ENCODE measurements at places on chromosomes 16 and 17. TPM values are rescaled to one million over a fixed set of nuclear protein-coding genes. Genes with fewer than 3 reads are reported as not detected.

Gene WDR90
- 30.9 TPM for total RNA-seq

Gene OR1A1
- not detected for total RNA-seq

Gene PPL
- total RNA-seq = 98.8 TPM

Gene ABCC12
- not detected for total RNA-seq

Gene UMOD
- not detected for total RNA-seq

Gene GPR139
- not detected for total RNA-seq

DNA sequence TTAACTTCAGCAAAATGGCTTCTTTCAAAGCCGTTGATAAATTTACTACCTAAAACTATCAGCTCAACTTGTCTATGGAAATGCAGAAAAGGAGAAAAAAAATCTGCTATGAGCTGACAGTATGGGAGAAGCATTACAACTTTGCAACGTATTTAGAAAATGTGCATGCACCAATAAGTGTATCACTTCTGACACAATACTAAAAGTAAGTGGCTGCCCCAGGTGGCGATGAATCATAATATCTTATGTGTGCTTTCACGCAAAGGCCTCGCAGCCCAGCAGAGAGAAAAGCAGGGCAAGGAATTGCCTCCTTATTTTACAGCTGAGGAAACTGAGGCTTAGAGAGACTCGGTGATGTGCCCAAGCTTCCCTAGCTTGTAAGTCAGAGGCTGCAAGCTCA lies 101.8 kb downstream of the SALL1 start:
- no peak overlapping the region for H3K27ac ChIP-seq
- H3K36me3 ChIP-seq = no peaks in the 10 kb centered on the region
- H3K4me3 ChIP-seq = no peak overlapping the region

- no peaks in the 10 kb centered on the region for H3K27me3 ChIP-seq
- H3K27ac ChIP-seq = no peak overlapping the region
These were observed 21.7 kb downstream of the RNF135 start for GRCh38 chr17:30992551-30992950.

GRCh38 chr16:57575468-57576277 lies 33.2 kb downstream of the ADGRG5 start:
- no peaks in the 10 kb centered on the region for H3K4me1 ChIP-seq
- no peak overlapping the region for H3K4me3 ChIP-seq
- no peak for DNase-seq
- no peaks in the 10 kb centered on the region for H3K27me3 ChIP-seq
- H3K36me3 ChIP-seq = no peaks in the 10 kb centered on the region

DNA sequence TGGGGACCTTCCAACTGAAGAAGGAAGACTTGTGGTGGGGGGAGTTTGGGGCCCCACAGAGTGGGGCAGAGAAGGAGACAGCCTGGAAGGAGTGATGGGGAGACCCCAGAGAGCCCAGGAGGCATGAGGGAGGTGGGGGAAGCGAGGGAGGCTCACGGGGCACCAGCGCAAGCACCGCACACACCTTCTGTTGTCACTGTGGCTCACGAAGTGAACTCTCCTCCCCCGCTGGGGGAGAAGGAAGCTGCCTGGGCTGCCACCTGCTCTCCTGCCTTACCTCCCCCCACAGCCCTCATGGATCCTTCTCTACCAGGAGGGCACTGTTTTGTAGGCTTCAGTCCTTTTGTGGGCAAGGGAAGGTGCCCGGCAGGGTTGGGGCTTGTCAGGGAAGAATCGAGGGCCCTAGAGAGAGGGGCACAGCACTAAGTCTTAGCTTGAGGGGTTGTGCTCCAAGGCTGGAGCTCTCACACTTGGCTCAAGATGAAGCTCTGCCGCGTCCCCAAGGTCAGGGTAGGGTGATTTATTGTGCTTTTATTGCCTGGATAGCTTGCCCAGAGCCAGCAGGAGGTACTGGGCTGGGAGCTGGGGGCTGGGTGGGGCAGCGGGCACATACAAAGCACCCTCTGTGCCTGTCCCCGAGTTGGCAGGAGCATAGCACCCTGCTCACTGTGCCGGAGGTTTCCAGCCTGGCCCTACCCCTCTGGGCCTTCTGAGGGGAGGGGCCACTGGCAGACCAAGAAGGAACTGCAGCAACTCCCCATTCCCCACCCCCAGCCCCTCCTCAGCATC lies 4.6 kb upstream of the STARD3 start:
- peak overlapping the region; percentile 33 for H3K27ac ChIP-seq
- peaks cover 1% of the 10 kb centered on the region for H3K27me3 ChIP-seq
- peaks cover 35% of the 10 kb centered on the region for H3K4me1 ChIP-seq
- H3K4me3 ChIP-seq = no peak overlapping the region
- DNase-seq = peak; percentile 79

- H3K36me3 ChIP-seq = no peaks in the 10 kb centered on the region
- no peak overlapping the region for H3K4me3 ChIP-seq
- DNase-seq = peak; percentile 91
- no peaks in the 10 kb centered on the region for H3K4me1 ChIP-seq
- H3K27ac ChIP-seq = no peak overlapping the region
These were observed 404.1 kb downstream of the WWOX start for GRCh38 chr16:78503602-78504001.

DNA sequence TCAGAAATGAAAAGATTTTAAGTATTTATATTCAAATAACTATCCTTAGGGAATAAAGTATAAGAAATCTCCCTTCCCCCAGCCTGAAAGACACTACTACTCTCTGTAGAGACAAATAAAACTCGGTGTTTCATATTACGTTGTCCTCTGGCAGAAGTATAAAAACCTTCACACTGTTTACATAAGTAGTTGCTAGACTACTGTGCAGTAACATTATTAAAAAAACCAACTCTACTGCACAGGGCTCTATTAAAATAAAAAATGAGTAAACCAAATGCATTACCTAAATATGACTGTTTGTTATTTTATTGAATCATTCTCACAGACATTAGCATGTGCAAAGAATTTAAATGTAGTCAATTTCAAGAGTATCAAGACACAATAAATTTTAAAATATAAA lies 67.4 kb downstream of the MED13 start:
- no peaks in the 10 kb centered on the region for H3K27me3 ChIP-seq
- no peak overlapping the region for H3K4me3 ChIP-seq
- peaks cover 5% of the 10 kb centered on the region for H3K4me1 ChIP-seq
- peaks cover 30% of the 10 kb centered on the region for H3K36me3 ChIP-seq
- no peak overlapping the region for H3K27ac ChIP-seq
- peak; percentile 45 for DNase-seq

DNA sequence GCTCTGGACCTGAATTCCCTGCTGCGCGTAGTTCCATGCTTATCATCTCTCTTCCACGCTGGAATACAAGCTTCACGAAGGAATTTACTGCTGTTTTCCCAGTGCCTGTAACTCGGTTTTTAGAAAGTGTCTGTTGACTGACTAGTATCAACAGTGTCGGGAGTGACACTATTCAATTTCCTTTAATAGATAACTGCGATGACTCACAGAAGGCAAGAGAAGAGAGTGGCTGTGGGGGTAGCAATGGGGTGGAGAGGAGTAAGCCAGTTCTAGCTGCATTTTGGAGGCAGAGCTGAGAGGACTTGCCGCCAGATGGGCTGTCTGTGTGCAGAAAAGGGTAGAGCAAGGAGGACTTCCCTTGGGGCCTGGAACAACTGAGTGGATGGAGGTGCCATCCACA lies 25.2 kb downstream of the B4GALNT2 start:
- H3K4me1 ChIP-seq = no peaks in the 10 kb centered on the region
- H3K4me3 ChIP-seq = no peak overlapping the region
- H3K27me3 ChIP-seq = no peaks in the 10 kb centered on the region
- no peak overlapping the region for H3K27ac ChIP-seq
- no peaks in the 10 kb centered on the region for H3K36me3 ChIP-seq

DNA sequence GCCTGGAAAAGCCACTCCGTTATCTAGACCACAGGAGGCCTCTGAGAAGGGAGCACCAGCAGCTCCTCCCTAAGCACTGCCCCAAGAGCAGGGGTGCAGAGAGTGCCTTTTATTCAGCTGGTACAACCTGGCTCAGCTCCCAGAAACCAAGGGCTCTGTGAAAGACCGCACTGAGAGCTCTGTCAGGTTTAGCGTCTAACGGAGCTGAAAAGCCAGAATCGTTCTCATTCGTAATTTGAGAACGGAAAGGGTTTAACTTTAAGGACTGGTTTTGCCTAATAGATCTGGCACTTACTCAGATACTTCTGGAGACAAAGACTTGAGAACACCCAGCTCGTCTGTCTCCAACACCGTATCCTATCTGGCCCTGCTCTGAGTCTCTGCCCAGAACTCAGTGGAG lies 13.5 kb downstream of the MPG start:
- peak; percentile 48 for DNase-seq
- no peak overlapping the region for H3K27ac ChIP-seq
- H3K27me3 ChIP-seq = no peaks in the 10 kb centered on the region
- peaks cover 14% of the 10 kb centered on the region for H3K4me1 ChIP-seq
- H3K4me3 ChIP-seq = no peak overlapping the region

- DNase-seq = no peak
- H3K27me3 ChIP-seq = no peaks in the 10 kb centered on the region
- no peaks in the 10 kb centered on the region for H3K4me1 ChIP-seq
- H3K36me3 ChIP-seq = no peaks in the 10 kb centered on the region
- H3K27ac ChIP-seq = no peak overlapping the region
- no peak overlapping the region for H3K4me3 ChIP-seq
These were observed 102.9 kb upstream of the ZFHX3 start for GRCh38 chr16:73150786-73151185.

- peak overlapping the region; percentile 11 for H3K4me3 ChIP-seq
- peaks cover 77% of the 10 kb centered on the region for H3K36me3 ChIP-seq
- no peaks in the 10 kb centered on the region for H3K27me3 ChIP-seq
- peak overlapping the region; percentile 76 for H3K27ac ChIP-seq
- peak; percentile 70 for DNase-seq
These were observed 52.3 kb downstream of the YWHAE start for GRCh38 chr17:1347589-1348323.

GRCh38 chr16:1287982-1288670 lies 21.3 kb upstream of the UBE2I start:
- no peak overlapping the region for H3K27ac ChIP-seq
- peaks cover 56% of the 10 kb centered on the region for H3K27me3 ChIP-seq
- DNase-seq = peak; percentile 37
- no peak overlapping the region for H3K4me3 ChIP-seq
- no peaks in the 10 kb centered on the region for H3K36me3 ChIP-seq
- peaks cover 14% of the 10 kb centered on the region for H3K4me1 ChIP-seq

- no peak for DNase-seq
- H3K27ac ChIP-seq = no peak overlapping the region
- H3K27me3 ChIP-seq = no peaks in the 10 kb centered on the region
- peaks cover 6% of the 10 kb centered on the region for H3K4me1 ChIP-seq
- H3K36me3 ChIP-seq = peaks cover 25% of the 10 kb centered on the region
- no peak overlapping the region for H3K4me3 ChIP-seq
These were observed 20.1 kb downstream of the SNX29 start for GRCh38 chr16:11996433-11997330.

- H3K4me1 ChIP-seq = peaks cover 10% of the 10 kb centered on the region
- peak; percentile 17 for DNase-seq
- no peaks in the 10 kb centered on the region for H3K27me3 ChIP-seq
- no peak overlapping the region for H3K27ac ChIP-seq
- H3K4me3 ChIP-seq = no peak overlapping the region
These were observed 25.2 kb upstream of the MLKL start for GRCh38 chr16:74725651-74726455.

- no peak overlapping the region for H3K4me3 ChIP-seq
- H3K27me3 ChIP-seq = no peaks in the 10 kb centered on the region
- peak; percentile 56 for DNase-seq
- peaks cover 36% of the 10 kb centered on the region for H3K36me3 ChIP-seq
- H3K27ac ChIP-seq = no peak overlapping the region
These were observed 28.5 kb downstream of the KIFC3 start for GRCh38 chr16:57773655-57774295.

- peaks cover under 1% of the 10 kb centered on the region for H3K4me1 ChIP-seq
- no peak for DNase-seq
- no peak overlapping the region for H3K27ac ChIP-seq
- H3K27me3 ChIP-seq = no peaks in the 10 kb centered on the region
- no peaks in the 10 kb centered on the region for H3K36me3 ChIP-seq
- H3K4me3 ChIP-seq = no peak overlapping the region
These were observed 196.6 kb downstream of the RAB11FIP4 start for GRCh38 chr17:31588034-31588433.

- H3K36me3 ChIP-seq = no peaks in the 10 kb centered on the region
- H3K4me3 ChIP-seq = no peak overlapping the region
- no peak overlapping the region for H3K27ac ChIP-seq
- H3K4me1 ChIP-seq = no peaks in the 10 kb centered on the region
These were observed 95.7 kb upstream of the AMZ2 start for GRCh38 chr17:68152161-68152571.

- H3K27ac ChIP-seq = no peak overlapping the region
- H3K27me3 ChIP-seq = no peaks in the 10 kb centered on the region
- no peak for DNase-seq
- peaks cover 15% of the 10 kb centered on the region for H3K4me1 ChIP-seq
- H3K36me3 ChIP-seq = peaks cover 39% of the 10 kb centered on the region
These were observed 56.5 kb downstream of the YWHAE start for GRCh38 chr17:1343554-1343953.

DNA sequence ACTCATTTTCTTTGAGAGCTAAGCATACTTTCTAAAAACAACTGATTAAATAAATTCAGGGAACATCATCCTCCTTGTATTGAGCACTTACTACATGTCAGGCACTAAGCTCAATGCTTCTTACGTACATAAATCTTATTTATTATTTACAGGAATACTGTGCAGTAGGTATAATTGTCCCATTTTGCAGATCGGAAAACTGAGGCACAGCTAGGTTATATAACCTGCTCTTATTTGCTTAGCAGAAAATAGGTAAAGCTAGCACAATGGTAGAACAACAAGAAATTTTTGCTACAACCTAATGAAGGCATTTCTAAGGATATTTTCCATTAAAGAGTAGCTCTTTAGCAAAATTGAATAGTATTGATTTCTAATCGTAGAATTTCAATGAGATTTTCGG lies 168.7 kb upstream of the KCNJ16 start:
- no peaks in the 10 kb centered on the region for H3K4me1 ChIP-seq
- no peaks in the 10 kb centered on the region for H3K36me3 ChIP-seq
- no peaks in the 10 kb centered on the region for H3K27me3 ChIP-seq
- H3K4me3 ChIP-seq = no peak overlapping the region
- no peak overlapping the region for H3K27ac ChIP-seq
- DNase-seq = no peak
